ENCODE measurements at places on chromosomes 7 and 10.
A peak's percentile ranks its signal among the peaks of the same experiment; 100 is the strongest.

GRCh38 chr7:205115-206010 is 13.0 kb downstream of the FAM20C start:
- no peak for DNase-seq

- DNase-seq = no peak
These were observed 348.5 kb upstream of the PRKCQ start for GRCh38 chr10:6928586-6928985.

DNA sequence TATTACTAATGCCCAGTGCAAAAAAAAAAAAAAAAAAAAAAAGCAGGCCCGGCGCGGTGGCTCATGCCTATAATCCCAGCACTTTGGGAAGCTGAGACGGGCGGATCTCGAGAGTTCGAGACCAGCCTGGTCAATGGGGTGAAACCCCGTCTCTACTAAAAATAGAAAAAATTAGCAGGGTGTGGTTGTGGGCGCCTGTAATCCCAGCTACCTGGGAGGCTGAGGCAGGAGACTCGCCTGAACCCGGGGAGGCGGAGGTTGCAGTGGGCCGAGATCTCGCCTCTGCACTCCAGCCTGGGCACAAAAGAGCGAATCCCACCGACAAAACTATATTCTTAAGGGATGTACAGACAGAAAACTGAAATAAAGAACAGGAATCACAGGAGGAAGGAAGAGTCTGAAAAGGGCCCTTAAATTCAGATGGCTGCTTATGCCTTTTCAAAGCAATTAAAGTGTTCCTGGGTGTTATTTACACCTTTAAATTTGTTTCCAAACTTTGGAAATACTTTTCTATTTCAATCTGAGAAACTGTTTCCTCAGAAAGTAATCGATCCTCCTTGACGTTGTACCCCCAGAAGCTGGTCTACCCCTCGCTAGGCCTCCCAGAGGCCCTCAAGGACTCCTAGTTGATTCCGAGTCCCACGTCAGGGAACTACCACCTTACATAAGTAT is 2.0 kb upstream of the KMT2E start:
- no peak for DNase-seq

GRCh38 chr7:151179946-151180345 is 7.1 kb downstream of the ASB10 start:
- no peak for DNase-seq

- no peak for DNase-seq
These were observed 4.4 kb downstream of the CAV1 start for GRCh38 chr7:116529250-116529649.

DNA sequence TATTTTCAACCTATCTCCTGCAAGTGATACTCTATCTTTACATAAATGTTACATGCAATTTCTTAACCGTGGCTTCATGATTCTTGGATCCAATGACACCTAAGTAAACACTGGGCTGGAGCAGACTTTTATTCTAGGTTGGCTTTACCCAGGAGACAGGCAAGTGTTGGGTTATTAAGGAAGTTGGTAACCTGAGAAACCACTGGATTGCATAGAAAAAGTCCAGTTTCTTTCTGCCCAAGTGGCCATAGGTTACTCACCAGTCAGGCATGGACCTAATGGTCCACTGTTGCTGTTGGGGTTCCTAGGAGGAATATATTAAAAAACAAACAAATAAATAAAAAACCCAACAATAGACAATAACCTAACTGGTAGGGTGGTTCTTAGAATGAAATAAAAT is 112.8 kb downstream of the SEMA3D start:
- no peak for DNase-seq

DNA sequence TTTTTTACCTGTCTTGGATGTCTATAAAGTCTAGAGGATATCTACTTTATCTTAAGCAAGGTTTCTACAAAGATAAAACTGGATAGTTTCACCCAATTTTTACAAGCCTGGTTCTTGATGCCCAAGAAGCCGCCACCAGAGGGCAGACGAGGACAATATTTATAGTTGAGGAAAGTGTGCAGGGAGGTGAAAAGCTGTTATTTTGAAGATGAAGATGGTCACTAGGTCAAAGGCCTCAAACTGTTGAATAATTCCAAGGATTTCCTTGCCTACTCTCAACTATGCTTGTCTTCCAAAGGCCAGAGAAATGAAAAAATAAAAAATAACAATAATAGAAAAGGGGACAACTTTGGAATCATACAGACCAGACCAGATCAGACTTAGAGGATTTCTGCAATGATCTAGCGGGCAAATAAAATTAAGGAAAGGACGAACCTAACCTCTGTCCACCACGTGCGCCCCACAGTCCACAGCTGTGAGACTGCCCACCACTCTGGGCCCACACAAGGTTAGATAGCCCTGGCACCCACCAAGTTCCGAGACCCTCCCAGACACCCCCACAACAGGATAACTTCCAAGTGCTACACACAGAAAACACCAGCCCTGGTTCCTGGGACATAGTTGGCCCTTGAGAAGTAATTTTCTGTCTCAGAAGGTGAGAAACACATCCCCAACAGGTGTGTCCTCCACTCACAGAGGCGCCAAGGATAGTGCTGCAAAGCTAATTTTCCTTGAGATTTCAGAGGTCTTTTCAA is 2.8 kb downstream of the PKD1L1 start:
- peak; percentile 40 for DNase-seq

GRCh38 chr7:69663911-69664832 is 65.9 kb downstream of the AUTS2 start:
- DNase-seq = no peak

GRCh38 chr7:142436601-142437000 is 178.7 kb upstream of the PRSS58 start:
- no peak for DNase-seq

DNA sequence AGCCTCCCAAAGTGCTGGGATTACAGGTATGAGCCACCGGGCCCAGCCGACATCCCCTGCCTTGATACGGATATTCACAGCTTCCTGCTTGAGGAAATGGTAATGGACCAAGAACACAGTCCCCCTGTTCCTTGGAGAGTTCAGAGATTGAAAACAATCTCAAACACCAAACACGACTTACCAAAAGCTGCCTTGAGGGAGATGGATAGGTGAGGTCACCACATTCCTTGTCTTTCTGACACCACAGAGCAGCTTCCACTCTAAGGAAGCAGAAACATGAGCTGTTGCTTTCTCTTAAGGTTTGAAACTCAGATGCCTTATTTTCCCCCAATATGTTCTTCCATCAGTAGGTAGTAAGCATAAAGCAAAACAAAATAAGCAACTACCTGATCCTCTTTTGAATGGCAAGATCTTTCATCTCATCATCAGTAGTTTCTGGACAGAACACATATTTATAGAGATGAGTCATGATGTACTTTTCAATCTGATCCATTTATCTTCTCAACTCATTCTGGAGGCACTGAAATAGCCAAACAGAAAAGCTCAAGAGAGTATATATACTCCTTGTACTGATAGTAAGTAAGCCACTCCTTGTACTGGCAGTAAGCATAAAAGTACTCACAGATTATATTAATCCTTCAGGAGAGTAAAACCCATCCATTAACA is 199.1 kb upstream of the KCTD7 start:
- DNase-seq = no peak

DNA sequence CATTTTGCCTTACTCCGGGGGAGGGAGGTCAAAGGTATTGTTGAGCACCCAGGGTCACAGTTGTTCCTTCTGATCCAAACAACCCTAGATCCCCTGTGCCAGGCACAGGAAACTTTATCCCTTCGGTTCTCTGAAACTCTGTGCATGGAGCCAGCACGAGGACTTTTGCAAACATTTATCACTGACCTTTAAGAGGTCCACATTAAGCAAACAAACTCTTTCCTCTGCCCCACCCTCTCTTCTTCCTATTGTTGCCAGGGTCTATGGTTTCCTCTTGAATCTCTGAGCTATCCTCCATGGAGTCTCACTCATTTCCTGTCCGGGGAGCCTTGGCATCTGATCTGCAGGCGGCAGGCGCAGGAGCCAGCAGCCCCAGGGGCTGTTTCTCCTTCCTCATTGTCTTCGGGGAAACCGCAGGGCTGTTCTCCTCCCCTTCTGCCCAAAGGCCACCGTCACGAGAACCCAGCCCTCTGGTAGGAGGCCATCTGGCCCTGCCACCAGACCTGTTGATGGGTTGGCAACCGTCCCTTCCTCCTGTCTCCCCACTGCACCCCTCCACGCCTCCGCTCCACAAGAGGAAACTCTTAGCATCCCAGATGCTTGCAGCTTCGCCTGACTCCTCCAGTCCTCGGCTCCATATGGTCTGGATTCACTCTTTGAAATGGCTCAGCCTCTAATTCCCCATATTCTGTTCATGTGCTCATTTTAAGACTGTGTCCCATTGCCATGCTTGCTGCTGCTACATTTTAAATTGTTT is 327.3 kb upstream of the NRP1 start:
- no peak for DNase-seq

GRCh38 chr10:132595854-132596253 is 58.3 kb downstream of the INPP5A start:
- no peak for DNase-seq

DNA sequence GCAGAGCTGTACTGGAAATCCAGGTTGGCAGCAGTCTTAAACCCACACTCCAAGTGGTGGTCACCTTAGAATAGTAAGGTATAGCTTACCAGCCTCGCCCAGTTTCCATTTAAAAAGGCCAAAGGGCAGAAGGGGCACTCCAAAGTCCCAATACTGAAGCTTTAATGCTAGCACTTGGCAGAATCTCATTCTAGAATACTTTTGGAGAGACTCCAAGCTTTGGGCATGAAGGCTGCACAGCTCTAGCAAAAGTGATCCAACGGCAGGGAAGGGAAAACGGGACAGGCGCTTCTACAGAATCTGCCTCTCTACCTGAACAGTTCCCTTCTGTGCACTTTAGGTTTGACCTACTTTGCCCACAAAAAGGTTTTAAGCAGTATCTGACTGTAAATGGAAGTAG is 19.7 kb downstream of the SMURF1 start:
- no peak for DNase-seq

- no peak for DNase-seq
These were observed 20.3 kb downstream of the KLF6 start for GRCh38 chr10:3764626-3765112.

DNA sequence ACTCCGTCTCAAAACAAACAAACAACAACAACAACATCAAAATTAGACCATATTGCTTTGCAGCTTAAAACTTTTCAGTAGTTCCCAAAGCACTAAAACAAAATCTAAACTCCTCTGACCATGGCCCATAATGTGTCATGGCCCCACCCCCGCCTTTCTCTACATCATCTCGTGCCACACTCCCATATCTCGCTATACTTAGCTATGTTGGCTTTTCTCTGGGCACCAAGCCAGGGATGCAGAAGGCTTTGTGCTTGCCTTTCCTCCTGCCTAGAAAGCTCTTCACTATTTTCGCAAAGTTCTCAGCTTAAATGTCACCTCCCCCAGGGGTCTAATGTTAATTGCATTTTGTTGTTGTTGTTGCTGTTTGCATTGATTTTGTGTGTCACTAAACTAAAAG is 15.1 kb upstream of the SLC16A12 start:
- no peak for DNase-seq

- no peak for DNase-seq
These were observed 11.0 kb upstream of the HNRNPF start for GRCh38 chr10:43419997-43420368.

DNA sequence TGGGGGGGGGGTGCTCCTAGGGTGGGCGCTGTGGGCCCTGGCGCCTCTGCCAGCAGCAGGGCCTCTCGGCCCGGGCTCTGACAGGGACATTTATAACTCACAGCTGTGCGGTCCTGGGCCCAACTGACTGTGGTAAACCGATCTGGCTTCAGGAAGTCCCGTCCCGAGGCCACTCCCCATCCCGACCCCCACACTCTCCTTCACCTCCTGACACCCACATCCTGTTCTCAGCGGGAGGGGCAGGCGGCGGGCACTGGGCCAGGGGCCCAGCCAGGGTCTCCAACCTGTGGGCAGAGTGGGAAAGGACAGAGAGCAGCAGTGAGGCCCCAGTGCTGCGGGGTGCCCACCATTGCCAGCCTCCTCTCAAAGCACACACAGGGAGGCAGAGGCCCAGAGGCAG is 69.1 kb downstream of the ZMIZ1 start:
- DNase-seq = no peak

- no peak for DNase-seq
These were observed 82.6 kb downstream of the GNAI1 start for GRCh38 chr7:80216996-80217842.

DNA sequence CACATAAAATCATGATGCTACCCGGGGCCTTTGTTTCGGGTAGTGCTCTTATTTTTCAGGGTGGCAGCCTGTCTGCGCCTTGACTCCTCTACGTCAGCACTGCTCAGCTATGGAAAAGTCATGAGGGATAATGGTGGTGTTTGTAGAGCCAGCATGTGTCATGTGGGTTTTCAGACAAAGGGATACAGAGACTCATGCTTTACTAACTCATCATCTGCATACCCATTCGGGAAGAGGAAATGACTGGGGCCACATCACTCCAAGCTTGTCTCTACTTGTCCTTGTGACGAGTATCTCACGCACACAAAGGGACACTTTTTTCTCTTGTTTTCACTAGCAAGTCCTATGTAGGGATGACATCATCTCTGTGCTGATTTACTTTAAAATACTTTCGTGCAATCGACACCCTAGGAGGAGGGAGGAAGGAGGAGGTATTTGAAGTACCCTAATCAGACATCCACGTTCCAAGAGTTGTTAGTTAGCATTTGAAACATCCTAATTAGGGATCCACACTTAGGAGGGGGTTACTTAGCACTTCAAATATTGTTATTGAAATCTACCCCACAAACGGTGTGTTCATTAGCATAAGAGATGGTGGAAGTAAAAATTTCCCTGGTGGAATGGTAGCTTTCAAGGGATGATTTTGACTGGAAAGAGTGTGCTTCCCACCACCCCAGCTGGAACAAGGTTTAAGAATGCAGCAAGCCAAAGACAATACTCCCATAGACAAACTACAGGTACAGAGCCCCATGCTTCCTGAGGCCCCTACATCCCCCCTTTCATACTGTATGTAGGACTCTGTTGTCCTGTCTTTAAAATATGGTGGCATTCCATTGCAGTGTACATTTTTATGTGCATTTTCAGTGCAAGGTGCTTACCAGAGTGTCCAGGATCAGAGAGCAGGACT is 52.0 kb downstream of the THNSL1 start:
- no peak for DNase-seq
